ENCODE measurements at places on chromosomes 16 and 17.
A peak's percentile ranks its signal among the peaks of the same experiment; 100 is the strongest.

- peak; percentile 97 for DNase-seq
Measured at GRCh38 chr17:67390646-67391361, 13.7 kb downstream of the PITPNC1 start.

- no peak for DNase-seq
Measured at GRCh38 chr17:68694791-68695485, 93.8 kb upstream of the FAM20A start.

DNA sequence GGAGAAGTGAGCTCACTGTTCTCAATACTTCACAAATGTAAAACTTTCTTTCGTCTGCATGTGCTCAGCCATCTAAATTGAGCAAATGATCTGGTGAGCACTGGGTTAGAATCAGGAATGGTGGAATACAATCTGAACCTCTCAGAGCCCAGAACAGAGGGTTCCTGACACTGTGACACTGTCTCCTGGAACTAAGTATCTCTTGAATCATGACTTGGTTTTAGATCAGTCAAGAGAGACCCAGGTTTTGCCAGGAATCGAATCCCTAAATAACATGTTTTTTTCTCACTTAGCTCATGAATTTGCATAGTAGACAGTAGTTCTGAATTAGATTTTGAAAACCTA, 49.3 kb downstream of the SF3B3 start:
- no peak for DNase-seq

DNA sequence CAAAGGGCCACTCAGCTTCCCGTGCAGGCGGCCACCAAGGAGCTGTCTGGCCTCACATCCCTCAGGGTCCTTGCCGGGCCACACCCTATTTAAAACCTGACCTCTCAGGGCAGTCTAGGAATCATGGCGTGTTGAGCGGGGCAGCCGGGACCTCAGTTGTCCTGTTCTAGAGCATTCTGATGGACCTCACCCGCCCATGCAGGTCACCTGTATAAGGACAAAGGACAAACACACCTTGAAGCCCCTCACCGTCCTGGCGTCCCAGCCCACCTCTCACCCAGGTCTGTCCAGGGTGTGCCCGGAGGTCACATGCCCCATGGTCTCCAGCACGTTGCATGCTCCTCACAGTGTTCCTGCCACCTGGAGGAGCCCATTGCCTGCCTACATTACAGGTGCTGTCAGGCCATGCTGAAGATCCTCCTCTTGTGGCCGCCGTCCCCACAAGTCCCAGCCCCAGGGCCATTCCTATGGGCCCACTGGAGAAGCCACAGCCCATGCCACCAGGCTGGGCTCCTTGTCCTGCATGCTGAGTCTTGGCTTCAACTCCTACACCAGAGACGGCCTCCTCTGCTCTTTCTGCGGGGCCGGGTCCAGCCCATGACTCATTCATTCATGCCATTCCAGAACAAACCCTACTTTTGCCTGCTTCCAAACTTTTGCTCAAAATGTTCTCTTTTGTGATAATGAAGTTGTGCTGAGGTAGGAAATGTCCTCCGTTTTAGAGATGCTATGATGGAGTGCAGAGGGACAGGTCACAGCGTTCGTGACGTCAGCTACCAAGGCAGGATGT, 46.3 kb downstream of the PEMT start:
- no peak for DNase-seq

- no peak for DNase-seq
Measured at GRCh38 chr16:84609563-84610177, 8.2 kb downstream of the COTL1 start.

DNA sequence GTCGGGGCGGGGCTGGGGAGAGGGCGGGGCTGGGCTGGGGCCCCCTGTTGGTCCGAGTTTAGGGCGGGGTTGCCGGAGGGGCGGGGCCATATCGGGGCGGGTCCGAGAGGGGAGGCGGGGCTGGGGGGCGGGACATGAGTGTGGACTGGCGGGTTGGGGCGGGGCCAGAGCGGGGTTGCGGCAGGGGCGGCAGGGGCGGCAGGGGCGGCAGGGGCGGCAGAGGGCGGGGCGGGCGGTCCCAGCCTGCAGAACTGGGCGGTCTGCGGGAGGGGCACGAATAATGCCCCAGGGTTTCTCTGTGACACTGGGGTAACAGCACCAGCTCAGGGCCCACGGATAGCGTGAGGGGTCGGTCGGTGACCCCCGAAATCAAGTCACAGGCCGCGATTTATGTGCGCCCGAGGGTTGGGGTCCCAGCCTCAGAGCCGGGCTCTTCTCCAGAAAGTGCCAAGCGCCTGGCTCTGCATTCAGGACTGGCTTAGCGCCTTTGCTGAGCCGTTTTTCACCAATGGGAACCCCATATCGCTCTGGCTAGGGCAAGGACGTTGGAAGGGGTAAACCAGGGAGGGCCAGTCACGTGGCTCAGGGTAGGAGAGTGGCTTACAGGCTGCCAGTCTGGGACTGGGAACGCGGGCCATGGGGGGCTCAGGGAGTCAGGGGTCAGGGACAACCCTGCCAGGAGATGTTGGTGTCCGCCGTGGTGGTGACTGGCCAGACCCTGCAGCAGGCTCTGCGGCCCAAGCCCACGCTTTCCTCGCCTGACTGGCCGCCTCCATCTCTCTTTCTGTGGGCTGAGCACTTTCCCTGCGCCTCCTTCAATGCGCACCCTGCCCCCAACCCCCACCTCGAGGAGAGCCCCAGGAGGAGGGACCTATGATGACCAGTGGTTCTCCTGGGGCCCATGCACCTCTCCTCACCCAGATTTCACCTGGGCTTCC, 1.2 kb upstream of the METTL26 start:
- peak; percentile 84 for DNase-seq

DNA sequence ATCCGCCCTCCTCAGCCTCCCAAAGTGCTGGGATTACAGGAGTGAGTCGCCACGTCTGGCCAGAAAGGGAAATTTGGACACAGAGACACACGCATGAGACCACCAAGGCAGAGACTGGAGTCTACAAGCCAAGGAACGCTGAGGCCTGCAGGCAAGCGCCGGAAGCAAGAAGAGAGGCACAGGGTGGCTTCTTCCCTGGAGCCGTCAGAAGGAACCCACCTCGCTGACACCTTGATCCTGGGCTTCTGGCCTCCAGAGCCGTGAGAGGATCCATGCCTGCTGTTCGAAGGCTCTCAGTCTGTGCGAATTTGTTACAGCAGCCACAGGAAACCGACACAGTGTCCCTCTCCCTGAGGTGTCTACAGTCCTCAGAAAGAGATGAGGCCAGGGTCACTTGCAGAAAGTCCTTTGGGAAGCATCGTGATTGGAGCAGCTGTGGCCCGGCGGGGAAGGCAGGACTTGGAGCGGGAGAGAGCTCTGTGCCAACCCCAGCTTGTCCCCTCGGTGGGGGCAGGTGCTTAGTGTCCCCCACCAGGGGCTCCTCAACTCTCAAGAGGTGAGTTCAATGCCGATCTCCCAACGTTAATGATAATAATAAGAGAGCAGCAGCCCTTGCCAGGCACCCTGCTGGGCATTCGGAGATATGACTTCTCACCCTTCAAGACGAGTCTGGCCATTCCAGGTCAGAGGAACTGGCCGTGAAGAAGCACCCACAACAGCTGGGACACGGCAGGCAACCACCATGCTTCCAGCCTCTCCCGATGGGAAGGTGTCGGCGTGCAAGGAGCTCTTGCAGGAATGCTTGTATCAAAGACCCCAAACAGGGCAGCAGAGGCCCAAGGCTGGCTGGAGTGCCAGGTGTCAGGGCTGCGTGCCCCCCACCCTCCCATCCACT, 68.4 kb upstream of the TNRC6C start:
- DNase-seq, result no peak
